CD4-positive, alpha-beta T cell treated with Interleukin-6 at 100 ng/mL for 8 hours (primary cell): ENCODE measurements at places on chromosomes 5 and 9.

GRCh38 chr9:13424204-13424603 lies 144.7 kb upstream of the MPDZ start:
- no peak for DNase-seq

GRCh38 chr9:127941062-127941960 lies 3.7 kb upstream of the DPM2 start:
- DNase-seq: no peak

DNA sequence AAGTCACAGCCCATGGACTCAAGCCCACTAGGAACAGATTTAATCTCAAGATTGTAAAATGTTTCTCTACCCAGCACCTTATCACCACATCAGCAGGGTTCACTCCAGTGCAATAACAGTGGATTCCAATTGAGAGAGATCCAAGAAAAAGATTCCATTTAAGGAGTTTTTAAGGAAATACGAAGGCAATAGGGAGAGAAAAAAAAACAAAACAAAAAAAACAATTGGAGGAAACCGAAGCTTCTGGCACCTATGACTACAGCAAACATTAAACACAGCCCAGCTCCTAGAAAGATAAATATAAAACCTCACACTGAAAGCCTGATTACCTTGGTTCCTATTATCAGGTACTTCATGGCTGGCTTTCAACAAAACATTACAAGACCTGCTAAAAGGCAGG lies 192.7 kb downstream of the DAB2IP start:
- DNase-seq: no peak

GRCh38 chr5:69489246-69489645 lies 3.3 kb upstream of the OCLN start:
- DNase-seq: no peak

DNA sequence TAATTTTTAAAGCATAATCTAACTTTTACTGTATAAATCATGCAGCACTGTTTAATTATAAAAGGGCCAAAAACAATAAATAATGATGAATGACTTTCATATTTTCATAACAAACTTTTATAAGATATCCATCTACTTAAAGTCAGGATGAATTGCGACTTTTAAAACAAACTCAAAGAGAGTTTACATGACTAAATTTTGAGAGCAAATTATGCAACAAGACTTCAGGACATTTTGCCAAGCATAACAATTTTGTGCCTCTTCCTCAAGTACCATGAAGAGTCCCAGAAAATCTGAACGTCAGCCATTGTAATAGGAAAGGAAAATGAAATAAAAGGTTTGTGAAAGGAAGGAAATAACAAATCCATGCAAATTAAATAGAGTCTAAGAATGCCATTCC lies 24.4 kb downstream of the ERAP1 start:
- no peak for DNase-seq
